ENCODE measurements at places on chromosomes 1 and 21. TPM values are rescaled to one million over a fixed set of nuclear protein-coding genes. Genes with fewer than 3 reads are reported as not detected.

DNA sequence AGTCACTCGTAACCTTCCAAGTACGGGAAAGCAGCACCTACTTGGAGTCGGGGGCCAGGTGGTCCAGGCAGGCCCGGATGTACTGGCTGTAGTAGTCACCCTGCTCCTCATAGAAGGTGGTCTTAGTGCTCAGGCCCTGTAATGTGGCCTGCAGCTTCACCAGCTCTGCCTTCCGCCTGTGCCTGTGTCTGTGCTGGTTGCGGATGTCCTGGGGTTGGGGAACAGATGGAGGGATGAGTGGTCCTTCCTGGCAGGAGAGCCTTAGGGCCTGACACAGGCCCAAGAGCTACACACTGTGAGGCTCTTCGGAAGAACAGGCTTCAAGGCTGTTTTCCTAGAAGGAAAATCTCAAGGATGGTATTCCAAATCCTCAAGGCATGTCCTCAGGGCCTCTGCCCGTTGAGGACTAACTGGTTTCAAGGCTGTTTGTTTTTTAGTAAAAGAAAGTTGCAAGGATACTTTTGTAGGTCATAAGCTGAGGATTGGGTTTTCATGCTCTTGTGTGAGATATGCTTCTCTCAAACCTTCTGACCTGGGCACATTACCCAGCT, 28.4 kb upstream of the MEF2D start:
- DNase-seq = no peak

- DNase-seq = peak; percentile 68
These were observed 19.2 kb upstream of the EVA1B start for GRCh38 chr1:36342426-36343185.

DNA sequence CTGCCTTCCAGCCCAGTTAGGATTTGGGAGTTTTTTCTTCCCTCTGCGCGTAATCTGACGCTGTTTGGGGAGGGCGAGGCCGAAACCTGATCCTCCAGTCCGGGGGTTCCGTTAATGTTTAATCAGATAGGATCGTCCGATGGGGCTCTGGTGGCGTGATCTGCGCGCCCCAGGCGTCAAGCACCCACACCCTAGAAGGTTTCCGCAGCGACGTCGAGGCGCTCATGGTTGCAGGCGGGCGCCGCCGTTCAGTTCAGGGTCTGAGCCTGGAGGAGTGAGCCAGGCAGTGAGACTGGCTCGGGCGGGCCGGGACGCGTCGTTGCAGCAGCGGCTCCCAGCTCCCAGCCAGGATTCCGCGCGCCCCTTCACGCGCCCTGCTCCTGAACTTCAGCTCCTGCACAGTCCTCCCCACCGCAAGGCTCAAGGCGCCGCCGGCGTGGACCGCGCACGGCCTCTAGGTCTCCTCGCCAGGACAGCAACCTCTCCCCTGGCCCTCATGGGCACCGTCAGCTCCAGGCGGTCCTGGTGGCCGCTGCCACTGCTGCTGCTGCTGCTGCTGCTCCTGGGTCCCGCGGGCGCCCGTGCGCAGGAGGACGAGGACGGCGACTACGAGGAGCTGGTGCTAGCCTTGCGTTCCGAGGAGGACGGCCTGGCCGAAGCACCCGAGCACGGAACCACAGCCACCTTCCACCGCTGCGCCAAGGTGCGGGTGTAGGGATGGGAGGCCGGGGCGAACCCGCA, at the start of gene PCSK9:
TSS of gene PCSK9 (plus strand) at position 207 of the 741 bp plus-strand sequence. CDS start at position 497, 290 bp downstream.
- DNase-seq = no peak

The OR2AK2 gene
- total RNA-seq = not detected

The CDC73 gene
- 14.7 TPM for total RNA-seq

DNA sequence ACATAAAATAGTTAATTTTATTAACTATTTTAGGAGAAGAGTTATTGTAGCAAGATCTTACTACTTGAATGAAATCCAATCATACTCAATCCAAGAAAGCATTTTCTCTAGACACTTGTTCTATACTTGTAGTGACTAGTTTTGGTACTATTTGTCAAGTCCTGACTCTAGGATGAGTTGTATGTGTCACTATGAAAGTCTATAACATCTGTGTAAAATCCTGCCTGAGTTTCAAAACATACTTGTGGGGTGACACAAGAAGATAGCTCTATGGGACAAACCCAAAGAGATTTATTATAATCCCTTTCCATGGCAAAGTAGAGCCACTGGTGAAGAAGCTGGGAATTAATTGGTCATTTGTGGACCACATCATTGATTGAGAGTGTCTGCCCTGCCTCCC, 1042.2 kb upstream of the ADGRL4 start:
- peak; percentile 32 for DNase-seq

GRCh38 chr1:21919520-21919919, 17.6 kb downstream of the HSPG2 start:
- no peak for DNase-seq

The TNFRSF18 gene
- total RNA-seq = 0.93 TPM

DNA sequence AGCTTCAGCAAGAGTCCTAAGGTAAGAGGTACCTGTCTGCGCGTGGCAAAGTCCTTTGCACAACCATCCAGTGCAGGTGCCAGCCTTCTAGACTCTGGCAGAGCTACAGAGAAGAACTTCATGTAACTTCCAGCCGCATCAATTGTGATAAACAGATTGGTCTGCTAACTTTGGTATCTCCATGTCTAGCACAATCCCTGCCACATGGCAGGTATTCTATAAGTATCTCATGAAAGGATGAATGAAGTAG, 29.8 kb downstream of the CD48 start:
- no peak for DNase-seq

The OR2T35 gene
- not detected for total RNA-seq

The APOBEC4 gene
- total RNA-seq = not detected

Measured in SJCRH30 (cell line).